Articular chondrocyte of knee joint (primary cell): ENCODE measurements at places on chromosomes 3 and 15. TPM values are rescaled to one million over a fixed set of nuclear protein-coding genes. Genes with fewer than 3 reads are reported as not detected.

Gene MAGEL2
- 0.13 and 0.22 TPM in 2 replicates for total RNA-seq

Gene SMCO1
- total RNA-seq = not detected in 2 replicates

Gene TGM4
- not detected in 2 replicates for total RNA-seq

Gene ACP3
- not detected in 2 replicates for total RNA-seq

Gene QRICH1
- total RNA-seq = 75.8 and 114 TPM in 2 replicates

Gene TP53BP1
- 86.2 and 86.8 TPM in 2 replicates for total RNA-seq

Gene RPN1
- 384 and 386 TPM in 2 replicates for total RNA-seq

Gene AQP9
- total RNA-seq = 0.11 and 0.52 TPM in 2 replicates

Gene ATOSA
- total RNA-seq = 45.5 and 54.5 TPM in 2 replicates

Gene IQCF5
- not detected in 2 replicates for total RNA-seq

Gene NOX5
- 0.22 and 0.26 TPM in 2 replicates for total RNA-seq

Gene SH2D7
- total RNA-seq = not detected in 2 replicates

Gene FANCD2OS
- total RNA-seq = not detected in 2 replicates

Gene MUC20
- 1.4 and 1.6 TPM in 2 replicates for total RNA-seq

Gene GABRR3
- not detected in 2 replicates for total RNA-seq

Gene STX19
- 0.13 TPM in 1 of 2 replicates, not detected in the other for total RNA-seq

Gene SST
- total RNA-seq = not detected in 2 replicates

Gene SLC6A11
- total RNA-seq = not detected in 2 replicates

Gene CELF6
- total RNA-seq = 0.39 and 0.54 TPM in 2 replicates

Gene CCDC33
- not detected in 2 replicates for total RNA-seq

Gene NPAP1
- total RNA-seq = 0.11 TPM in 1 of 2 replicates, not detected in the other

Gene PRKCI
- total RNA-seq = 54.6 and 65.1 TPM in 2 replicates

Gene LPCAT4
- total RNA-seq = 8.8 and 10.1 TPM in 2 replicates

Gene LEKR1
- 1.2 and 3.1 TPM in 2 replicates for total RNA-seq

Gene SLC12A1
- total RNA-seq = not detected in 2 replicates

Gene RBPMS2
- total RNA-seq = 0.97 and 2.1 TPM in 2 replicates

Gene NUP210
- total RNA-seq = 0.26 and 0.32 TPM in 2 replicates

Gene CHRFAM7A
- total RNA-seq = 2.8 and 4.3 TPM in 2 replicates

Gene DISP2
- total RNA-seq = 0.11 and 0.13 TPM in 2 replicates
